CD4-positive, alpha-beta memory T cell (primary cell): ENCODE measurements at places on chromosomes 11 and 22. TPM values are rescaled to one million over a fixed set of nuclear protein-coding genes. Genes with fewer than 3 reads are reported as not detected.

The FAM111B gene
- total RNA-seq = 0.23 TPM

The PANX3 gene
- total RNA-seq = not detected

The TREH gene
- total RNA-seq = not detected

The DMC1 gene
- total RNA-seq = 1.1 TPM

The BCL2L13 gene
- total RNA-seq = 32.6 TPM

The LGALS1 gene
- total RNA-seq = 64.8 TPM

The APOA1 gene
- total RNA-seq = 0.75 TPM

The PHLDA2 gene
- total RNA-seq = 1.1 TPM

The SLC25A17 gene
- total RNA-seq = 15.4 TPM

The STK33 gene
- total RNA-seq = not detected

The LGR4 gene
- 0.58 TPM for total RNA-seq

The CCDC157 gene
- total RNA-seq = 3.0 TPM

The NUMA1 gene
- total RNA-seq = 376 TPM

The TEX54 gene
- not detected for total RNA-seq

The TRPC6 gene
- total RNA-seq = not detected

The P2RY2 gene
- not detected for total RNA-seq

The C11orf97 gene
- not detected for total RNA-seq

The ZNF280B gene
- total RNA-seq = 2.7 TPM
